ENCODE measurements at places on chromosomes 3 and 15.
A peak's percentile ranks its signal among the peaks of the same experiment; 100 is the strongest.

GRCh38 chr3:63069806-63070475 is 194.7 kb upstream of the CADPS start:
- DNase-seq = no peak

DNA sequence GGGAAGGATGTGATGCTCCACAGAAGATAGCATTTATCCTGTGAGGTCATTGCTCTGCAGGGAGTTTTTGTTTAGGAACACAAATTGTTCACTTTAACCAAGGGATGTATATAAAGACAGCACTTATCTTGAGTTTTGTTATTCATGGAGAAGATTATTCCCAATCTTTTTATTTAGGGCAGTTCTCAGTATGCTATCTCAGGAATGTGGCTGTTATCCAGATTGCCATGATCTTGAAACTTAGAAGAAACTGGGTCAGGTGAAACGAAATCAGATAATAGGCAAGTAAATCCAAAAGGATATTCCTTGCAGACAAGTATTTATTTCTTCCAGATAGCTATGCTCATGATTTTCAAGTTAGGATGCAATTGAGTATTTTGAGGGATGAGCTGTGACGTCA is 19.3 kb upstream of the TMEM42 start:
- no peak for DNase-seq

DNA sequence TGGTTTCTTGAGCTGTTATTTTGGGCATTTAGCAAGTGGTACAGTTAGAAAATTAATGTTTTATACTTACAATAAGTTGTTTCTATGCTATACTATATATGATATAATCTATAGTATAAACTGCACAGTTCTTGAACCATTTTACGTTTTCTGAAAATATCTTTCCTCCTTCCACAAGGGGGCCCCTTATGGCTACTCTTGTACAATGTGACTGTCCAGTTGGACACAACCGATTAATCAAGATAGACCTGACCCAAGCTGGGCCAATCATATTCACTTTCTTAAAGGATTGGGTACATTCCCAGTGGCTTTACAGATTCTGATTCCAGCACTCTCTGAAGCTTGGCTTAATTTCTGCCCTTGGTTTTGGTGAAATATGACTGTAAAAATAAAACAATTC is 953.4 kb downstream of the AGBL1 start:
- no peak for DNase-seq

DNA sequence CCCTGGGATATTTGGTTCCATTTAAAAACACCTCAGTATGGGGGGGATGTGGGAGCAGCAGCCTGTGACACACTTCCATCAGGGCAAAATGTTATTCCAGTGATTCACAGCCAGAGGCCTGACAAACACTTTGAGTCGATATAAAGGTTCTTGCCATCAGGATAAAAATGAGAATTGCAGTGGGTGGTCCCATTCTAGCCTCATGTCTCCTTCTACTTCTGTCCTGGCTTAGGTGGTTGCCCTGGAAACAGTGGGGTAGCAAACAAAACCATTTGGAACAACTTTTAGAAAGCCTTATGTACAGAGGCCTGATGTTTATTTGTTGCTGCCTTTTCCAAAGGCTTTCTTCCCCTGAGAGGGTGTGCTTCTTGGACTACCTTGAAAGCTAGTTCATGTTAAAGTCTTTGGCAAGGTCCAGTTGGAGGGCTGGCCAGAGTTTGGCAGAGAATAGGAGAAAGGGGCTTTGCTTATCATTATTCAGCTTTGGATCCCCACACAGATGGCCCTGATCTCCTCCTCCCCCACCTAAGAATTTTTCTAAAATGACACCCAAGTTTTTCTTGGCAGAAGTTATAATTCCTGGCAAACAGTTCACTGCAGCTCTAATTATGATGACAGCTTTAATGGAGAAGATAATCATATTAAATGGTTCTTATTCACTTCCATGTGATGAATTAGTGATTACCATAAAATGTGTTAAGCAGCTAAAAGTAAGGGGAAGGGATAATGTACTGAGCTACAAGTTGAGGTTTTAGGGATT is 84.2 kb upstream of the ZNF280D start:
- DNase-seq = no peak

DNA sequence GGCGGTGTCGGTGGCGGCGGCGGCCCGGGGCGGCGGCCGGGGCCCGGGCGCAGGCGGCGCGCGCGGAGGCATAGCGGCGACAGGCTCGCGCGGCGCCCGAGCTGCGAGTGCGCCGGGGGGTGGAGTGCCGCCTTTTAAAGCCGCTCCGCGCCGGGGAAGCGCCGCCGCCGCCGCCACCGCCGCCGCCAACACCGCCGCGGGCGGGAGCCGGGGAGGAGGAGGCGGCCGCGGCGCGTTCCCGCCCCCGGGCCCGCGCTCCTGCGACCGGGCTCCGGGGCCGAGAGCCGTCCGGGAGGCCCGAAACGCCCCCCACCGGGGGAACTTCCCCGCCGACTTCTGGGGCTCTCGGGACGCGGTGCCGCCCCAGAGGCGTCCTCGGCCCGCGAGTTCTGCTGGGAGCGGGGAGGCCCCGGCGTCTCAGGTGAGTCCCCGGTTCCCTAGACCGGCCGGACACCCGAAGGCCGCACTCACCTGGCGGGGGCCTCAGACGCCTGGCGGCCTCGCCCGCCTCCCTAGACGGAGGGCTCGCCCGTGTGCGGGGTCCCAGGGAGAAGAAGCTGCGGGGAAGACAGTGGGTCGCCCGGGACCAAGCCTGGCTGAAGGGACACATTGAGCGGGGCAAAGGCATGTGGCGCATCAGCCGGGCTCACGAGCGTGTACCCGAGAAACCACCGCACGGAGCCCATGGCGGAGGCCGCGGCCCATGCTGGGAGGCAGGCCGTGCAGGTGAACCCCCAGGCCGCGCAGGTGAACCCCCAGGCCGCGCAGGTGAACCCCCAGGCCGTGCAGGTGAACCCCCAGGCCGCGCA is at the start of gene PCSK6:
Gene PCSK6 (minus strand): TSS at position 109 of the 809 bp plus-strand sequence. CDS start 37 bp downstream, at position 72.
- no peak for DNase-seq

DNA sequence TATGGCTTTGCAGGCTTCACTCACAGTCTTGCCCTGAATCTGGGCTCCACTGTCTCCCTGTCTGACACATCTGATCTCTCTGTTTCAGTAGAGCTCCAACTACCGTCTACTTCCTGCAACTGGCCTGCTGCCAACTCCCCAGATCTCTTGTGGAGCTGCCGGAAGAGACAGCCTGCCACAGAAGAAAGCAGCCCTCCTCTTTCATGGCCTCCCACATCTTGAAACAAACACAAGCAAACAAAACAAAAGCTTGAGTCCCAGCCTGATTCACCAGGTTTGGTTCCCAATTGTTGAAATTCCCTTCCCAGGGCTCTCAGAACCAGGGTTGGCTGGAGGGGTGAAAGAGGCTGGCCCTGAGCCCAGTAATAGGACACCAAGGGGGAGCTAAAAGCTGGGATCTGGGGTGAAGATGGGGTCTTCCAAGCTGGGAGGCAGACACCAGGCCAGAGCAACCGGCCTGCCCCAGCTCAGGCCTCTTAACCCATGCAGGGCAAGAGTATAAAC is 55.3 kb upstream of the CA12 start:
- DNase-seq = peak; percentile 91

- DNase-seq = no peak
Observed at GRCh38 chr3:189625071-189625470, 6.1 kb upstream of the TP63 start.
